ENCODE measurements at places on chromosomes 5 and 9.

DNA sequence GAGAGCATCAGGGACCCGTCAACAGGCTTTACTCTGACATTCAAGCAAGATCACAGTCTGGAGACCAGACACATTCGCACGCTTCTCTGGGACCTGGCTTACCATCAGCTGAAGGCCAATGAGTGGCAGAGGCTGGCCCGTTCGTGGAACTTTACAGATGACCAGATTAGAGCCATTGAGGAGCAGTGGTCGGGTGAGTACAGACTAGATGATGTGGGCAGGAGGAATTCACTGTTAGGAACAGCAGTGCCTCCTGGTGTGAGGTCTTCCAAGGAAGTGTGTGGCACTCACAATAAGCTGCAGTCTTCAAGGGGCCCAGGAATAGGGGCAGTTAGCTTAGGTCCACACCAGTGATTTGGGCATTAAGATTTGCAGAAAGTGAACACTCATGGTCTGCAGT, 50.4 kb downstream of the POC5 start:
- no peak for DNase-seq

GRCh38 chr5:52190737-52191136, 597.0 kb upstream of the ITGA1 start:
- DNase-seq, result peak; percentile 47

- DNase-seq, result no peak
Observed at GRCh38 chr9:95316274-95316673, 1.2 kb downstream of the FANCC start.

GRCh38 chr9:98989036-98990000, 45.6 kb downstream of the COL15A1 start:
- no peak for DNase-seq

- DNase-seq, result no peak
Observed at GRCh38 chr5:157143127-157143971, 684 bp upstream of the MED7 start.

DNA sequence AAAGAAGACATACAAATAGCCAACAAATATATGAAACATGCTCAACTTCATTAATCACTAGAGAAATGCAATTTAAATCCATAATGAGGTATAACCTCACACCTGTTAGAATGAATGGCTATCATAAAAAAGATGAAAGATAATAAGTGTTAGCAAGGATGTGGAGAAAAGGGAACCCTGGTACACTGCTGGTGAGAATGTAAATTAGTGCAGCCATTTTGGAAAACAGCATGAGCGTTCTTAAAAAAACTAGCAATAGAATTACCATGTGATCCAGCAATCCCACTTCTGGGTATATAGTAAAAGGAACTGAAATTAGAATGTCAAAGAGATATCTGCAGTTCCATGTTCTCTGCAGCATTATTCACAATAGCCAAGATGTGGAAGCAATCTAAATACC, 64.2 kb upstream of the CEP78 start:
- no peak for DNase-seq

DNA sequence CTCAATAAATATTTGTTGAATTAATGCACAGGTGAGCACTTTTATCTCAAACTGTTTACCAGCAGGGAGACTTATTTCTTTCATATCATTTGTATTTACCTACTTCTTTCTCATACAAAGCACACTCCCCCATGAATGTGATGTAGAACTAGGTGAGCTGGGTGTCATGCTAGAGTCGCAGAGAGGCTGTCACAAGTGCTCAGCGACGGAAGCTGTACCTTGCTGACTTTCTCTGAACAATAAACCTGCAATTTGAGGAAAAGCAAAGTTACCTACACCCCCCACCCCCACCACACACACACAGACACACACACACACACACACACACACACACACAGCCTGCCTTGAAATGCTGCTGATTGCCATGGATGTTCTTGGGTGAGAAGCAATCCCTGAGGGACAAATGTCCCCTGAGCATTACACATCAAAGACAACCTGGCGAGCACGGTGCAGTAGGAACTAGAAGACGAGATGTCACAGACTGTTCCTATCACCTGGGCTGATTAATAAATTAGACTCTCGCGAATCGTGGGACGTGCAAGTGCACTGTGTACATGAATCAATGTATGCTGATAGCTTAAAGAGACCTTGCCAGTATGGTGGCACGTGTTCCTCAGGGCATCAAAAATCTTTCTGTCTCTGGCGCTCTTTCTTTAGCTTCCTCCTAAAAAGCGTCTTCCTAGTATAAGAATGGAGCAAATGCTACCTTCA, 66.1 kb downstream of the BRINP1 start:
- no peak for DNase-seq

GRCh38 chr9:128809036-128809599, 9.2 kb upstream of the ENDOG start:
- DNase-seq, result no peak

GRCh38 chr9:88370346-88370745, 17.9 kb upstream of the SPIN1 start:
- DNase-seq, result no peak

- DNase-seq, result no peak
Observed at GRCh38 chr5:59592101-59592500, 301.4 kb downstream of the PDE4D start.

- no peak for DNase-seq
Observed at GRCh38 chr9:93976973-93977372, 21.8 kb upstream of the BARX1 start.

- DNase-seq, result no peak
Observed at GRCh38 chr5:69000216-69000919, 93.4 kb upstream of the SLC30A5 start.

GRCh38 chr5:77876316-77876715, 100.2 kb upstream of the TBCA start:
- no peak for DNase-seq

DNA sequence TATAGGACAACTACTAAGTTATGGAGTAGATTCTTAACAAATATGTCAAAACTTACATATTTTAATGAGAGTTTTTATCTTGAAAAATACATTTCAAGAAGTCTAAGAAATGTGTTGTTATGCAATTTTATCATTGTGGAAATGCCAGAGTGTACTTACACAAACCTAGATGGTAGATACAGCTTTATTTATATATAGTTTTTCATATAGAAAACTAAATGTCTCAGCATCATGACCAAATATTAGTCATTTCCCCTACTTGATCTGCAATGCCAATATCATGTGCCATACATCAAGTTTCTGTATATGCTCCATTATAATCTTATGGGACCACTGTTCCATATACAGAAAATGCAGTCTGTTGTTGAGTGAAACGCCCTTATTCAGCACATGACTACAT, 28.7 kb downstream of the CAST start:
- DNase-seq, result no peak

DNA sequence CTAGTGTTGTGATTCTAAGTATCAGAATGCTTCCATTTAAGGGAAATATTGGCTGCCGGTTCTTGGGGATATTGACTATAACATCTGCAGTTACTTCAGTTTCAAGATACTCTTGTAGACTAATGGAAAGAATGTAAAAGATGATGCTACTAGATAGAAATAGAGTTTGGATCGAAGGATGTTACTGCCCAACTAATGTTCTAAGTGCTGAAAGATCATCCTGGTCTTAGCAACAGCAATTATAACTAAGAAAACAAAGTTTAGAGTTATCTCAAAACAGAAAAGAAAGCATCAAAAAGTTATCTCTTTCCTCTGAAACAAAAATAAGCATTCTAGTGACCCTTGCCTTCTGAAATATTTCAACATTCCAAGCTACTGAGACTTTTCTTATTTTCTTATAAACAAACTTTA, 49.9 kb downstream of the ITGA1 start:
- DNase-seq, result no peak

DNA sequence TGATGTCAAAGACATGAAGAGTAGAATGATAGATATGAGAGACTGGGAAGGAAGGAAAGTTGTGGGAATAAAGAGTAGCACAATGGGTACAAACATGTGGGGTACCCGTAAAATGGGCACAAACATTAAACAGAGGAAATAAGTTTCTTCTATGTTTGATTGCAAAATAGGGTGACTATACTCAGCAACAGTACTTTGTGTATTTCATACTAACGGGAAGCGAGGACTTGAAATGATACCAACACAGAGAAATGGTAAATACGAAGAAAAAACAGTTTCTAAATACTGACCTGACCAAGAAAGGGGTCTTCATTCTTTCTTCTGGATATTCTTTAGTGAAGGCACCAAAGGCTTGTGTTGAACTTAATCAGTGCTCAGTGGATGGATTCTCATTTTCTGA, 31.1 kb downstream of the ATP6V0E1 start:
- DNase-seq, result no peak

DNA sequence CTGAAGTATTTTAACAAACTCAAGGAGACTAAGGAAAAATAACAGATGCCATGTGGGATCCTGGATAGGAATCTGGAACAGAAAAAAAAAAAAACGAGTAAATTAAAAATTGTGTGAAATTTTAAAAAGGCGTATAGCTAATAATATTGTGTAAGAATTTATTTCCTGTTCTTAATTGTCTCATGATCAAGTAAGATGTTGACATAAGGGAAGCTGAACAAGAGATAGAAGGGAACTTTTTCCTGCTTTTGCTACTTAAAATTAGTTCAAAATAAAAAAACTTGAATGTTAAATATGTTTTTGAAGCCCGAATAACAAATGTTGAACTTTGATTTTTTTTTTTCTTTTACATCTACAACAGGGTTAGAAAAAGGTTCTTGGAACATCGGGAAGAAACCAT, 10.5 kb downstream of the SNAPC3 start:
- DNase-seq, result no peak

- DNase-seq, result no peak
Observed at GRCh38 chr5:103840600-103840999, 278.0 kb upstream of the NUDT12 start.

- no peak for DNase-seq
Observed at GRCh38 chr5:134586866-134587524, 45.6 kb downstream of the SAR1B start.

GRCh38 chr9:99486684-99487083, 264.6 kb downstream of the SEC61B start:
- no peak for DNase-seq

All from NCI-H1105 (cell line).